ENCODE measurements at places on chromosomes 5 and 9.
A peak's percentile ranks its signal among the peaks of the same experiment; 100 is the strongest.

- DNase-seq: no peak
Observed at GRCh38 chr9:3329361-3329760, 196.4 kb downstream of the RFX3 start.

DNA sequence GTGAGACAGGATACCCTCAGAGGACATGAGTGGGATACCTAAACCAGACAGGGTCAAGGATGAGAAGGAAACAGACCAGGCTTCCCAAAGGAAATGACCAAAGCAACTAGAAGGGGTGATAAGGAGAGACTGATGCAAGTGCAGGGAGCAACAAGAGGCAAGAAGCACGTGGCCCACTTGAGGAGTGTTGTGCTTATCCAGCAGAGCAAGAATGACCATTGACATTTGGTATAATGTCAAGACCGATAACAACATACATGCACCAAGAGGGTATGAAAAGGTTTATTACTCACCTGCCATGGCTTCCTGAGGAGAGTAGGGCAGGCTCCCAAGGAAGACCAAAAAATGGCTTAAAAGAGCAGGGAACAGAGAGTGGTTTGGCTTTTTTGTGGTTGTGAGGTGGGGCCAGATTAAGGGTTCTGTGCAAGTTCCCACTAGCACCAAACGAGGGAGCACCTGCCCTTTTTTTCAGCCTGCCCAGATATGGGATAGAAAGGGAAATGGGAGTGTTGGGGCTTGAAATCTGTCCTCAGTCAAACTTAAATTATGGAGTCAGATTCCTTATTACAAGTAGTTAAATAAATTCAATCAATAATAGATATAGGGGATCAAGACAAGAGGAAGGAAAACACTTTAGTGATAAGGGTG, 513.6 kb downstream of the RASEF start:
- no peak for DNase-seq

GRCh38 chr9:121232251-121232650, 30.6 kb upstream of the RAB14 start:
- no peak for DNase-seq

GRCh38 chr9:128218518-128219389, 15.6 kb downstream of the DNM1 start:
- peak; percentile 97 for DNase-seq

DNA sequence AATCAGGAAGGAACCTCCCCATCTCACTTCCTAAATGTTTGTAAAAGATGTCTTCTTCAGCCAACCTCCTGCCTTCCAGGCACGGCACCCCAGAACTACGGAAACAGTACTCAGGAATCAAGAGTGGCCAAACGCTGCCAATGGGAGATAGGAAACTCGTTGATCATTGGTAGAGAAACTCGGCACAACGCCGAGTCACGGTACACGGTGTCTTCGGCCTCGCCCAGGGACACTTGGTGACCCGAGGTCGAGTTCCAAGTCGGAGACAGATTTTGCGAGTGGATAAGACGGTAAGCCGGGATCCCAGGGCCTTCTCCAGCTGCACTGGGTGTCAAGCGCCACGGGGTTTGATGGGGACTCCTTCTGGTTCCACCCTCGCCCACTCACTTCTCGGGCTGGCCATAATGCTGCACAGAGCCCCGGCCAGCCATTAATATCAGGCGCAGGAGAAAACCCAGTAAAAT, 343 bp downstream of the KIAA0825 start:
- DNase-seq: no peak

GRCh38 chr5:38645508-38645907, 89.1 kb upstream of the LIFR start:
- no peak for DNase-seq

GRCh38 chr5:84298628-84299027, 86.1 kb downstream of the EDIL3 start:
- DNase-seq: no peak

GRCh38 chr5:138536665-138537315, 6.2 kb downstream of the ETF1 start:
- DNase-seq: no peak

GRCh38 chr9:112503170-112503569, 16.5 kb downstream of the KIAA1958 start:
- no peak for DNase-seq

- no peak for DNase-seq
Observed at GRCh38 chr5:150162142-150162513, 4.5 kb upstream of the CDX1 start.

DNA sequence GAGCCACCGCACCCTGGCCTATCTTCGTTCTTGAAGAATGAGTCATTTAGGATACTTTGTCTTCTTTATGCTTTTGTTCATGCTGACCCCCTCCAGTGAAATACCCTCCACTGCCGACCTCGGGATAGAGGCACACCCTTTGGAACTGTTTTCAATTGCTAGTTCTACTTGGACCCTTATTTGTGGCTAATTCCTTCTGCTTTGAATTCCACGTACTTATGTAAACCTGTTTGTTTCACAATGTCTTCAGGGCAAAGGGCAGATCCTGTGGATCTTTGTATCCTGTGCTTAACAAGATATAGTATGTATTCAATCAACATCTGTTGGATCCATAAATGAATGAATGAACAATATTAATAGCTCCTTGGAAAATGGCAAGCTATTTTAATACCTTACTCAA, 19.6 kb upstream of the AOPEP start:
- DNase-seq: no peak

- no peak for DNase-seq
Observed at GRCh38 chr5:43780586-43780985, 177.6 kb downstream of the NNT start.

GRCh38 chr9:92406477-92406876, 2.1 kb upstream of the OGN start:
- no peak for DNase-seq

GRCh38 chr5:79567926-79568549, 44.2 kb upstream of the TENT2 start:
- peak; percentile 5 for DNase-seq

DNA sequence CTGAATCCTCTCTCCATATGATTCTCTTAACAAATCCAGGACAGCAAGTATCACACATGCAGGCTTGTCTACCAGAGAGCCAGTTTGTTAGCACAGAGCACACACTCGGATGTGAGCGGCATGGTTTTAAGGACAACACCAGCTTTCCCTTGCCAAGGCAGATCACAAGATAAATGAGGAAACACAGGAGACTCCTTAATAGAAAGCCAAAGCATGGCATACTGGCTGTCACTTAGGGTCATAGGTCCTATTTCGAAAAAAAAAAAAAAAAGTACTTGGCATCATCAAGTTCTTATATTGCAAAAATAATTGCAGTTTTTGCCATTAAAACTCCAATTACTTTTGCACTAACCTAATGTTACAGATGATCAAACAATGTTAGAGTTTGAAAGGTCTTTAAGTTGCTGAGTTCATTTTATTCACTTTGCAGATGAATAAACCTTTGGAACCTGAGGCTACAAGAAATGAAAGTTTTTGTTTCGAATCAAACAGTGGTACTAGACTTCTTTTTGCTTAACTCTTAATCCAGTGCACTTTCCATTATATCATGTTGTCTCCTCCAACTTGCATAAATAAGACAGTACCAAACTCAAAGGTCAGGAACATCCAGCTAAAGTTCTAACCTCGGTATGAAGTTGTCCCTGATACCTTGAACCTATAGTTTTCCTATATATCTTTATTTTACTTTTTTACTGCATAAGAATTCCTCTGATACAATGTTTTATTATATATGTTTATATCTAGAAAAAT, 138.5 kb downstream of the MPDZ start:
- DNase-seq: peak; percentile 22

GRCh38 chr5:141850244-141850768, 27.9 kb downstream of the PCDH1 start:
- peak; percentile 84 for DNase-seq

DNA sequence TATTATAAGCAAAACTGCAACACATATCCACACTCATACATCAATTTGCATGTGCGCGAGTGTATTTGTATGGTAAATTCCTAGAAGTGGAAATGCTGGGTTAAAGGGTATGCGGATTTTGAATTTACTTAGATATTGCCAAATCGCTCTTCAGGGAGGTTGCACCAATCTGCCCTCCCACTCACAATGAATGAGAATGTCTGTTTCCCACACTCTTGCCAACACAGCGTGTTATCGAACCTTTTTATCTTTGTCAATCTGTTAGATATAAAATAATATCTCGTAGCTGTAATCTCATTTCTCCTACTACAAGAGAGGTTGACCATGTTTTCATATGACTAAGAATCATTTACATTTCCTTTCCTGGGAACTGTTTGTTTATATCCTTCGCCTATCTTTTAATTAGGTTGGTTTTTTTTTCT, 35.7 kb downstream of the LHX2 start:
- DNase-seq: no peak

GRCh38 chr5:15391704-15392397, 108.1 kb upstream of the FBXL7 start:
- DNase-seq: peak; percentile 12

- no peak for DNase-seq
Observed at GRCh38 chr5:147286296-147286695, 51.5 kb downstream of the STK32A start.

All from eye (tissue), 1 donor.